ENCODE measurements at places on chromosomes 12 and 14.

DNA sequence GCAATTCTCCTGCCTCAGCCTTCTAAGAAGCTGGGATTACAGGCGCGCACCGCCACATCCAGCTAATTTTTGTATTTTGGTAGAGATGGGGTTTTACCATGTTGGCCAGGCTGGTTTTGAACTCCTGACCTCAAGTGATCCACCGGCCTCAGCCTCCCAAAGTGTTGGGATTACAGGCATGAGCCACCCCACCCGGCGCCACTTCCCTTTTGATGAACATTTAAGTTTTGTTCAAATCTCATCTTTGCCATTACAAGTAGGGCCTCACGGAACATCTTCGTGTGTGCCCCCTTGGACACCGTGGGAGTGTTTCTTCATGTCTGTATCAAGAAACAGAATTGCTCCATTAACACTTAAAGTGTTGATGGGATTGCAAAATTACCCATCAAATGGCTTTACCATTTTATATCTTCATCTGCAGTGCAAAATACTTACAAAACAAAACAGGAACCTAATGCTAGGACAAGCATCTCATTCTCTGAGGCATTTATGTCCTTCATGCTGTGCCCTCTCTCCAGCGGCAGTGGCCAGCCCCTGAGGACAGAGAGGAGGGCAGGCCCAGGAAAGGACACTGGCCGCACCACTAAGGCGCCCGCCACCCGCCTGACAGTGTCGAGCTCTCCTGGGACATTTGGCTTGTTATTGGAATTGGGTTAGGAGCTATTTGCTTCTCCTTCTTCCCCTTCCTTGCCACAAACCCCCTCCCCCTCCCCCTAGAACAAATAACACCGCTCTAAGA is 61.7 kb downstream of the RFX4 start:
- DNase-seq: no peak

GRCh38 chr12:24772813-24773212 is 176.1 kb downstream of the BCAT1 start:
- no peak for DNase-seq

- DNase-seq: no peak
Observed at GRCh38 chr14:63448841-63449240, 94.3 kb downstream of the PPP2R5E start.

GRCh38 chr12:108685469-108686260 is 45.7 kb downstream of the CORO1C start:
- peak; percentile 34 for DNase-seq

DNA sequence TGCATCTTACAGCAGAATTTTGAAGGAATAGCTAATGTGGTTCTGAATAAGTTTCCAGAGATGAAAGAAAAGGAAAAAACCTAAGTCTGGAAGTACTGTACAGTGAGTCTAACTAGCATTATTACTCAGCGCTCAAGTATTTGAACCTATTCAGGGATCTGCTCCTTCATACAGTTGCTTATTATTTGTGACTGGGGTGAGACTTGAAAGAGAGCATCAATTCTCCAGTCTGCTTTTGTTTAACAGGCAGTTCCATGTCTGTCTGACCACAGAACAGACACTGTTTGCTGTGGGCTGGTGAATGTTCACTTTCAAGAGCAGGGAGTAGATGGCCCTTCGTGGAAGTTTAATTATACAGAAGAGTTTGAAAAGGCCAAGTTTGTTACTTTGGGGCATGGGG is 9.3 kb downstream of the ETV6 start:
- no peak for DNase-seq

GRCh38 chr12:109963743-109964429 is 32.3 kb downstream of the GIT2 start:
- no peak for DNase-seq

All from activated CD4-positive, alpha-beta T cell treated with anti-CD3 and anti-CD28 coated beads, Interleukin-2, Interleukin-6, amounts not matched to agents 100 ng/mL and 50 ng/mL, durations not matched to agents 16 hours and 8 hours (primary cell).